ENCODE measurements at places on chromosomes 4 and X.

- DNase-seq, result peak; percentile 42
Observed at GRCh38 chr4:118981839-118982381, 93.3 kb downstream of the SYNPO2 start.

GRCh38 chr4:137015426-137016409 is 516.6 kb downstream of the PCDH18 start:
- no peak for DNase-seq

DNA sequence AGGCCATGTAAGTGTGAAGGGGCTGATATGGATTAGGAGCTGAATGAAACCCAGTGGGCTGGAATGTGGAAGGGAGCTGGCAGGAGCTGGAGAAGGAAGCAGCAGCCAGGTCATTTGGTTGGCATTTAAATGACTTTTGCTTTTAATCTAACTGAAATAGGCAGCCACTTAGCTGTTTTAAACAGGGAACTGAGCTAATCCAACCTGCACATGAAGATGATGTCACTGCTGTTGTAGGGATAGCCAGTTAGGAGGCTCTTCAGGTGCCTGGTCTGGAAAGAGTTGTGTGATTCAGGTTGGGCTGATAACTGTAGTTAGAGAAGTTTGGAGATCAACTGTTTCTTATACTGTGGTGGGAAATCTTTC is 122.4 kb downstream of the PALLD start:
- DNase-seq, result no peak

DNA sequence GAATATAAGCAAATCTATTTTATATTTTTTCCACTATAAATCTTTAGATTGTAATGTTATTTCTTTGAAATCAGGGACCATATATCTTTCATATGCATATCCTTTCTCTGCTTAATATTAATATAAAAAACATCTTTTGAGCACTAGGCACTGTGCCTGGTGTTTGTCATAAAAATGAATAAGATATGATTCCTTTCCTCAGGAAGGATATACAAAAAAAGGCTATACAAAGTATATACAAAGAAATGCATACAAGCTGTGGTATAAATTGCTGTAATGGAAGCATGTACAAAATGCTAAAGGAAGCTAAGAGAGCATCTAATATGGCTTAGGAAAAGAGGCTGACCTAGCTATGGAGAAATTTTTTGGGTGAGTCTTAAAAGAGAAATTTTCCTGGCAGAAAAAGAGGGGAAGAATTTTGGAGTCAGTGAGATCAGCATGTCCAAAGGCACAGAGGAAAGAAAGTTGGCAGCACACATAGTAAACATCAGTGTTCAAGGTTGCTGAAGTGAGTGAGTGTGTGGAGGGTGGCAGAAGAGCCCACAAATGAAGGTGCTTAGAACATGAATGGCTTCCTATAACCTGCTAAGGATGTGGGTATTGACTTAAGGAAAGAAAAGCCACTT is 500.0 kb downstream of the SPRY1 start:
- no peak for DNase-seq

DNA sequence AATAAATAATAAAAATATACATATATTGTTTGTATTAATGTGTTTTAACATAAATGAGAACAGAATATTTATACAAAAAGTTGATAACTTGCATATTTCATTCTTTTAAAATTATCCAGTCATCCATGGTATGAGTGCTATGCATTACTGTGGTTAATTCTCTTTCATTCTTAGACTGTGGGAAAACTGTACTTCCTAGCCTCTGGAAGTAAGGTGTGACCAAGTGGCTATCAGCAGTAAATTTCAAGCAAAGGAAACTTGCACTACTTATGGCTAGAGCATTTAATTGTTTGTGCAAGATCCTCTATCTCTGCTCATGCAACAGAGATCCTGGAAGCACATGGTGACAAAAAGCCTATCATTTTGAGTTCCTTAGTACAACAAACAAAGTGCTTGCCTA is 1054.5 kb upstream of the PABPC4L start:
- no peak for DNase-seq

DNA sequence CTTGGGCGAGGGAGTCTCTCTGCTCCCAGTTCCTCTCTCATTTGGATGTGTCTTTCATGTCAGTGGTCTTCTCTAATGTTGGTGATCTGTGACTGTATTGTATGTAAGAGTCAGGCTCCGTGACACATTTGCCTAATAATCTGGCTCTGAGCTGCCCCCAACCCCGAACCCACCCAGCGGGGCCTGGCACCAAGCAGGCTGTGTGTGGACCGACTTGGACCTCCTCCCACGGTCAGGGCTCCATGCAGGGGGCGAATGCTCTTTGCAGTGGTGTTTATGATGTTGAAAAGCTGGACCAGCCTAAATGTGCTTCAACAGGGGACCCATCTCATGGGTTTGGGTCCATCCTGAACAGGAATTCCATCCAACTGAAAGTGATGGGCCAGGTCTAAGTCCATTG is 47.0 kb upstream of the ADRA2C start:
- no peak for DNase-seq
